ENCODE measurements at places on chromosomes 1 and 21.

GRCh38 chr21:45471525-45472221 lies 66.7 kb downstream of the COL18A1 start:
- no peak for DNase-seq

- no peak for DNase-seq
These were observed 285.9 kb upstream of the VAMP3 start for GRCh38 chr1:7485086-7485780.

GRCh38 chr1:2275796-2276536 lies 47.8 kb downstream of the SKI start:
- DNase-seq: no peak

DNA sequence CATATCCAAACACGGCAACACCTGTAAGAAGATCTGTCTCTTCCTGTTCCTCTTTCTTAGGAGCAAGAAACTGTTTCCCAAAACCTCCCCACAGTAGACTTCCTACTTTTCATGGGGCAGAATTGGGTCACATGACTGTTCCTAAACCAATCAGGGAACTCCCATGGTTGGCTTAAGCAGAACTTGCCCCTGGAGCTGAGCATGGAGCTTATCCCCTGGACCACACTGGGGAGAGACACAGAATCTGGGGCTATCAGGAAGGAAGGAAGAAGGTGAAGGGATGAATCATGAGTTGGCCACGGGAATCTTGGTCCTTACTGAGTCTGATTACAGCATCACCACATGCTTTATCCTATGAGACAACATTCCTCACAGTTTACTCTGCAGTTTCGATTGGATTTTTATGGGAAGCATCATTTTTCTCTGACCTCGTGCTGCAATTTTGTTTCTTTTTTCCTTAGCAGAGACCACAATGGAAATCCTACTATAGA lies 81.8 kb downstream of the CDC7 start:
- DNase-seq: no peak

DNA sequence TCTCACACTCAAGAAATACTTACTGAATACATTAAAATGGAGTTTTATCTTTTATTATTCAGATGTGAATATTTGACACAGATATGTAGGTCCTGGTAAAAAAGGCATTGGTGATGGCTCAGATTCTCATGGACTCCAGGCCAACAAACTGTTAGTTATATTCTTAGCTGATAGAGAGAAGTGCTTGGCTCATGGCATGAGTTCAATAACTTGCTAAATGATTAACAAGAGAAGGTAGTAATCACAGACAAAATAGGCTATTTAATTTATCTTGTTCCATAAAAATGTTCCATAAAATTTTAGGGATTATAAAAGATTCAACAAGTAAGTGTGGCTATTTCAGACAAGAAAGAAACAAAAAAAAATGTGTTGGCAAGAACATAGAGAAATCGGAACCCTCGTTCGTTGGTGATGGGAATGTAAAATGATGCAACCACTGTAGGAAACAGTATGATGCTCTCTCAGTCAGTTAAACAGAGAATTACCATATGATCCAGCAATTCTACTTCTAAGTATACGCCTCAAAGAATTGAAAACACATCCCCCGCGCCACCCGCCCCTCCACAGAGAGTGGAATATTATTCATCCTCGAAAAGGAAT lies 737.8 kb upstream of the ADAMTS5 start:
- DNase-seq: no peak

DNA sequence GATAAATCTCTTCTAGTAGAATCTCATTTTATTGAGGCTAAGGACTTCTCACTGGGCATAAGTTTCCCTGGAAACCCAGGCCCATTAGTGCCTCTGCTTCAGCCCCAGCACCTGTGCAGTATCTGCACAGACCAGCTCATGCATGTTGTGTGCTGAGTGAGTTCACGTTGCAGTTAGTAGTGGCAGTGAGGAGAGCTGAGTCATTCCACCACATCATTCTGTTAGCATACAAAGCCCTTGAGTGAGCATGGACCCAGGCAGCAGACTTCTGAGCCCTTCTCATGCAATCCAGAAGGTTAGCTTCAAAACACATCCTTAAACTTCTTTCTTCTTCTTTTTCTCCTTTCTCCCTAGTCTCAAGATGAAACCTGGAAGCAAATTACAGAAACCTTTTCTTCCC lies 45.8 kb upstream of the NTPCR start:
- DNase-seq: no peak

- no peak for DNase-seq
These were observed 698.6 kb upstream of the B3GALT2 start for GRCh38 chr1:193884848-193885558.

- DNase-seq: no peak
These were observed 7.7 kb downstream of the MROH7 start for GRCh38 chr1:54649130-54649898.

DNA sequence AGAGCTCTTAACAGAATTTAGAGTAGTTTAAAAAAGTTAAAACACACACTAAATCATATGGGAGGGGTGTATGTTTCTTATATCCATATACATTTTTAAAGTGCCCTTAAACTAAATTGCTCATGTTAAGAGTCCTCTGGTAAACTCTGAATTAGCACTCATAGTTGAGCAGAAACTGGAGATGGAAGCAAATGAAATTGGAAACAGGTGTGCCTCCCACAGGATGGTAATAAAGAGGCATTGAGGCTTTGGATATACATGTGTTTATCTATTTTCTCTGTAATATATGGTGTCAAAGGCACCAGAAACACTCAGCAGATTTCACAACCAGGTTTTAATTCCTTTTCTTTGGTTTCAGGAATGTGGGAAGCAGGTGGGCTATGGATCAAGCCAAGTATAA lies 188.6 kb downstream of the HS2ST1 start:
- DNase-seq: no peak

GRCh38 chr1:226804907-226805759 lies 65.3 kb upstream of the PSEN2 start:
- DNase-seq: no peak

DNA sequence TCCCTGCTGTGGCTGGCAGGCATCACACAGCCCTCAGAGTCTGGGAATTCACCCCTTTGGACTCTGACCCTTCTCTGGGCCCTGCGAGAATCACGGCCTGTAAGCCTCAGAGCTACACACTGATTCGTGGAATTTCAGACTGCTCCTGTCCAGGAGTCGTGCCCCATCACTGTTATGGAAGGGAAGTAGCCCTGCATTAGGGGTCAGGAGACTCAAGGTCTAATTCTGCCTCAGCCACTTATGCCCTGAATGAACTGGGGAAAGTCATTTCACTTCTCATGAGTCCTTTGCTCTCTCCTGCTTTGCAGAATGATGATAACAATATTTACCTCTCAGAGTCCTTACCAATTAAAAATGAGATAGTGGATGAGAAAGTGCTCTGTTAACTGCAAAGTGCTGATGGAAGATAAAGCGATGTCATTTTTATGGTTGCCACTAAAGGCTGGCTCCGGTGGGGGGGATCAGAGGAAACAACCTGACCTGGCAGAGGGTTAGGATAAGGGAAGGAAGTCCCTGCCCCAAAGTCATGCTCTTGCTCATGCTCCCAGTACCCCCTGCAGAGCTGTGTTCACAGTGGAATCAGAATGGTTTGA lies 148.6 kb upstream of the CD34 start:
- DNase-seq: no peak

DNA sequence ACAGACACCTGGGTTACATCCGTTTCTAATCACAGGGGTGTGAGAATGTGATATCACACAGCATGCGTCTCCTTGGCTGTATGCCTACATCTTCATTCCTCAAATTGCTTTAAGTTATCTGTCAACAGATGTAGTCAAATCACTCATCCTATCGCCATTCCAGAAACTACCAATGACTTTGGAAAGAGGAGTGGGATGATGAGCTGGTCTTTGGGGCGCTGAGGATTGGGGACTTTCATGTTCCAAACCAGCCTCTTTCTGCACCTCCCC lies 104.8 kb downstream of the NAV1 start:
- DNase-seq: no peak

DNA sequence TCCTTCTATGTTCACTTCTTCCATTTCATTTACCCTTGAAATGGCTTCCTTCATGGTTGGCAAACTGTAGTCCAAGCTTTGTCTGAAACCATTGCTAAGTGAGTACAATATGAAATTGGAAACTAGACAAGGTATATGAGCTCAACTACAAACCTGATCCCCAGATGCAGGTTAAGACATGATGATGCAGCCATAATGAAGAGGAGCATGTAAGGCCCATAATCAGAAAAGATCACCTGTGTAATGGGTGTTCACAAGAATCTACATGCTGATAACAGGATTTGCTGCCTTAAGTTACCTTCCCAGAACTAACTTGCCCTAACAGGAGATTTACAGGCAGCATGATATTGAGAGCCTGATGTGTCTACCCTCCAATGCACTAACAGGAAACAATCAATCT lies 153.9 kb downstream of the KCNH1 start:
- DNase-seq: no peak

DNA sequence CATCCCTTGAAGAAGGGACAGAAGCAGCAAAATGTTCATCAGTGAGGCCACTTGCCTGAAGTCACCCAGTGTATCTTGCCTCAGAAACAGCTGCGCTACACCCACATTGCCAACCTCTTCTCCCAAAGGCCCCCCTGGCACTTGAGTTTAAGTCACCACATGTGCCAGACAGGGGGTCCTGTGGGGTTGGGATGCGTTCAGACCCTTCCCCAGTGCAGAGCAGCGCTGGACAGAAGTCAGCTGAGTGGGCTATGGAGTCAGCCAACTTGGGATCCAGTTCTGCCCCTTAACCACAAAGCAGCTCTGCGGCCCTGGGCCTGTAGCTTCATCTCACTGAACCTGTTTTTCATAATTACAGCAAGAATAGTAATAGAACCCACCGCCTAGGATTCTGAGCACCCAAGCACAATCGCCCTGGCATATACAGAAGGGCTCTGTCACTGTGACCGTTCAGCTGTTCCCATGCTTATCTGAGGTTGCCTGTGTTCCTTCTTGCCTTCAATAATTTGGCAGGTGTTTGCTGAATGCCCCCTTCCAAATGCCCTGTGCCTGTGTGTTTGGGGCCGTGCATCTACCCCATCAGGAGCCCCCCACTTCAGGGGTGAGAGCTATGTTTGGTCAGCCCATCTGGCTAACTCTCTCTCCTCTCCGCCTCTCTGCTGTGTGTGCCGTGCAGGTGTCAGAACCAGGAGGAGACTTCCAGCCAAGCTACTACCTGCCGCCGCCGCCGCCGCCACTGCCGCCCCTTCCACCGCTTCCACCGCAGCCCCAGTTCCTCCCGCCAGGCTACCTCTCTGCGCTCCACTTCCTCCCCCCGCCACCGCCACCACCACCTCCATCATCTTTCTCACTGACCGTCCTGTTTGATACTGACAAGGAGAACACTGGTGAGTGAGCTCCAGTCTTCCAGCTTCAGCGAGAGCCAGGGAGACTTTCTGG lies 5.0 kb downstream of the DMRTB1 start:
- DNase-seq: no peak

DNA sequence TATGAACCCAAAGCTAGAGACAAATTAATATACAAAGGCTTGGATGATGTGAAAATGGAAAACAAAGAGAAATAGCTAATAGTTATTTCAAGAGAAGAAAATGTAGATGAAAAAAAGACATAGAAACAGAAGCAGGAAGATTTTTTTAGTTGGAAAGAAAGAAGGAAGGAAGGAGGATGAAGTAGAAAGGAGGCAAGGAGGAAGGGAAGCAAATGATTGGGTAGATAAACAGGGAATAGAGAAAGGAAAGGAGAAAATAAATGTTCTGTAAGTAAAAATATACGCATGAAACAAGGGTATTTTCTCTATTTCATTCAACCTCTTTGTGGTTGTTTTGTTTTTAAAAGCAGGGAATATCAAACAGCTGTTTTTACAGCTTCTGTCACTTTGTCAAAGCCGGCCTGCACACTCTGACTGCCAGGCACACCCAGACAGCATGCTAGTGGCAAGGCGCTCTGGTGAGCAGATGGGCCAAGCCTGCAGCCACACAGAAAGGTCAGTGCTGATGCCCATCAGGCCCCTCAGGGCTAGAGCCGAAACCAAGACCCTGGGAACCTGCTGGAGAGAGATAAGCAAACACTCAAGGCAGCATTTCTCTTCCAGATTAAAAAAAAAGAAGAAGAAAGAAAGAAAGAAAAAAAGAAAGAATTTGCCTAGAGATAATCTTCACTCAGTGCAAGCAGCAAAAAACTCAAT lies 72.9 kb upstream of the CTTNBP2NL start:
- no peak for DNase-seq

GRCh38 chr1:21651214-21652042 lies 17.7 kb downstream of the RAP1GAP start:
- no peak for DNase-seq

DNA sequence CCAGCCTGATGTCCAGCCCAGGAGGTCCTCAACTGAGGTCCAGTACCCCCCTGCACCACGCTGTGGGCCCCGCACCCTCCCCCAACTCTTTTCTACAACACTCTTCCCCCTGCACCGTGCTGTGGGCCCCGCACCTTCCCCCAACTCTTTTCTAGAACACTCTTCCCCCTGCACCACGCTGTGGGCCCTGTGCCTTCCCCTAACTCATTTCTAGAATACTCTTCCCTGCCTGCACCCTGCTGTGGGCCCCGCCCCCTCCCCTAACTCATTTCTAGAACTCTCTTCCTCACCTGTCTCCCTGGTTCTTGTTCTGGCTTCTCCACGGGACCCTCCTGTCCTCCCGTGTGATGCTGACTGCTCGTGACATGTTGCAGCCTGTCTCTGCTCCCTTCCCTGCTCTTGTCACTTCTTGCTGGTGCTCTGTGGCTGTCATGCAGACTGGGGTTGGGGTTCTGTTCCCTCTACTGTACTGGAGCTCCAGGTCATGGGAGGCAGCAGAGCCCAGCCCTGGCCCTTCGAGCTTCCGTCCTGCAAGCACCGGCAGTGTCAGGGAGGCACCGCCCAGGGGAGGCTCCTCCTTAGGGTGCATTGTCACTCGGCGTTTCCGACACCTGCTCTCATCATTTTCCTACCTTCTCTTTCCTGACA lies 160.1 kb upstream of the COL6A1 start:
- DNase-seq: no peak

DNA sequence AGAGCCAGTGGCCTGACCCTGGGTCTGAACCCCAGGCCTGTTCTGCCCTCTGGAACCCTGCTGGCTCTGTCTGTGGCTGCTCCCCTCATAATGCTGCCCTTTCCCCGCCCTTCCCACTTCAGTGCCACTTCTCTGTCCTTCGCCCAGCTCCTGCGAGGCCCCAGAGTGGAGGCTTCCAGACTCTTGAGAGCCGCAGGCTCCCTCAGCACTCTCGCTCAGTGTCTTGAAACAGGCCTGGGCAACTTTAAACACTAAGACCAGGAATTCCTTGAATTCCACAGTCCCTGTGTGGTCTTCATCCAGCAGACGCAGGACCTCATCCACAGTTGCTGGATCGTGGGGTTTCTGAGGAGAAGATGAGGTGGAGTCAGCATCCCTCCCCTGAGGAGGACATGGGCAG lies 3.5 kb downstream of the CRNN start:
- DNase-seq: no peak

Data from HCT116 (cell line).